Myometrial cell (primary cell): ENCODE measurements at places on chromosomes 16 and 17. TPM values are rescaled to one million over a fixed set of nuclear protein-coding genes. Genes with fewer than 3 reads are reported as not detected.

WSCD1 gene
- not detected in 2 replicates for total RNA-seq

BCL6B gene
- 0.18 and 0.58 TPM in 2 replicates for total RNA-seq

TP53TG3B gene
- total RNA-seq: not detected in 2 replicates

SOST gene
- total RNA-seq: not detected in 2 replicates

OTOP2 gene
- total RNA-seq: not detected in 2 replicates
